ENCODE measurements at places on chromosomes 2 and 18.

DNA sequence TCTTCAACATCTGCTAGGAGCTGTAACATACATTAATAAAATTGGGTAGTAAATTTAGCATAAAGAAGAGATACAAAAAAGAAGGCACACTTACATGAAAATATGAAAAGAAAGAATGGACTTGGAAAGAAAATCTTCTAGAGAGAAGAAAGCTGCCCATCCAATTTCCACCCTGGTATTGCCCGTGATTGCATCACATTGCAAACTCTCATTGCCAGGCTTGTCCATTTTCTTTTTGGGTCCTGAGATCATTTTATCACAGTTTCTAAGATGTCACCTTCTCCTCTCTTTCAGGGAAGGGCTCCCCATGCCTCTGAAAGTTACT, 321.5 kb downstream of the RND3 start:
- no peak for DNase-seq

- DNase-seq, result peak; percentile 12
Measured at GRCh38 chr2:238158509-238159070, at the start of gene ERFE. ERFE (plus strand) TSS chr2:238158970; CDS start chr2:238159008, 38 bp downstream.

GRCh38 chr2:134167015-134167414, 86.9 kb upstream of the MGAT5 start:
- DNase-seq, result no peak

DNA sequence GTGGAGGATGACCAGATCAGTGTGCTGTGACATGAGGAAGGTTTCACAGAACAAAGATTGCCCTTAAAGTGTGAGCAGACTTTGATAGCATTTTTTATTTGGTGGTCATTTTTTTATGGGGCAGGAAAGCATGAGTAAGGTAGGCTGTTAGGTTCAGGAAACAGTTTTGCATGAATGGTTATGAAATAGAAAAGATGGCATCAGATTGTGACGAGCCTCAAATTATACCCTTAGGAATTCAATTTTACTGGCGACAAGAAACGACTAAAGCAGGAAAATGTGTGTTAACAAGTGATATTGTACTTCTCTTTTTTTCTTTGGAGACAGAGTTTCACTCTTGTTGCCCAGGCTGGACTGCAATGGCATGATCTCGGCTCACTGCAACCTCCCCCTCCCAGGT, 44.7 kb downstream of the PIK3C3 start:
- DNase-seq, result no peak

GRCh38 chr2:60334610-60335009, 218.8 kb downstream of the BCL11A start:
- no peak for DNase-seq

Measured in NCI-H2227 treated with DMSO at 0.1 percent for 48 hours (cell line).